ENCODE measurements at places on chromosomes 7 and 10. TPM values are rescaled to one million over a fixed set of nuclear protein-coding genes. Genes with fewer than 3 reads are reported as not detected.

- no peak for DNase-seq
Observed at GRCh38 chr7:73565675-73566340, 8.3 kb upstream of the BCL7B start.

The FAM180A gene
- not detected for total RNA-seq

- DNase-seq = no peak
Observed at GRCh38 chr7:94567396-94567795, 57.8 kb downstream of the CASD1 start.

The LEP gene
- not detected for total RNA-seq

DNA sequence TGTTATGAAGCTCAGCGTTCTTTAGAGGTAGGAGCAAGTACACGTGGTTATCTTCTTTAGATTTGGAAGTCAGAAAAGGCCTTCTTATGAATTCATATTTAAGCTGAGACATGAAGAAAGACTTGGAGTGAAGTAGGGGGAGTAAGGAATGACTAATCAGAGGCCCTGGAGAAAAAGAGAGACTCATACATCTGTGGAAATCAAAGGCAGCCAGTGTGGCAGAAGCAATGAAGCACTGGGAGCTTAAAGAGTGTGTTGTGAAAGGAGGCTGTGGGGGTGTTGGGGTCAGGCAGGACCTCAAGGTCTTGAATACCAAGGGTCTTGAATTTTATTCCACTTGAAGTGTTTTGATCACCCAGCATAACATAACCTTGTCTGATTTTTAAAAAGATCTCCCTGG lies 35.7 kb upstream of the FGL2 start:
- DNase-seq = no peak

The OR6B1 gene
- total RNA-seq = not detected

GRCh38 chr10:90788968-90789367 lies 68.9 kb downstream of the HTR7 start:
- DNase-seq = no peak

GRCh38 chr10:46557319-46558121 lies 1.1 kb upstream of the GPRIN2 start:
- no peak for DNase-seq

The PNLIPRP1 gene
- total RNA-seq = not detected

The ZNF736 gene
- 30.8 TPM for total RNA-seq

DNA sequence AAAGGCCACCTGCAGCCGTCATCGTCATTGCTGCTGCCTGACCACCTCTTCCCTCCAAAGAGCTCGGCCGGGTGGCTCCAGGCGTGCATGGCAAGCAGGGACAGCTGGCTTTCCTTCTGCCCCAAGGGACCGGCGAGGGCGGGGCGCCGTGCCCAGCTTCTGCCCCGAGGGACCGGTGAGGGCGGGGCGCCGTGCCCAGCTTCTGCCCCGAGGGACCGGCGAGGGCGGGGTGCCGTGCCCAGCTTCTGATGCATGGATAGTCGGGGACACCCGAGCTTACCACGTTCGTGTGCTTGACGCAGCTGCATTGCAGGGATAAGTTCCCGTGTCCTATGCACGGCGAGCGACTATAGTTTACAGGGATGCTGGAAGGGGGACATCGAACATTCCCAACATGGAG lies 27.0 kb downstream of the CFAP46 start:
- no peak for DNase-seq

DNA sequence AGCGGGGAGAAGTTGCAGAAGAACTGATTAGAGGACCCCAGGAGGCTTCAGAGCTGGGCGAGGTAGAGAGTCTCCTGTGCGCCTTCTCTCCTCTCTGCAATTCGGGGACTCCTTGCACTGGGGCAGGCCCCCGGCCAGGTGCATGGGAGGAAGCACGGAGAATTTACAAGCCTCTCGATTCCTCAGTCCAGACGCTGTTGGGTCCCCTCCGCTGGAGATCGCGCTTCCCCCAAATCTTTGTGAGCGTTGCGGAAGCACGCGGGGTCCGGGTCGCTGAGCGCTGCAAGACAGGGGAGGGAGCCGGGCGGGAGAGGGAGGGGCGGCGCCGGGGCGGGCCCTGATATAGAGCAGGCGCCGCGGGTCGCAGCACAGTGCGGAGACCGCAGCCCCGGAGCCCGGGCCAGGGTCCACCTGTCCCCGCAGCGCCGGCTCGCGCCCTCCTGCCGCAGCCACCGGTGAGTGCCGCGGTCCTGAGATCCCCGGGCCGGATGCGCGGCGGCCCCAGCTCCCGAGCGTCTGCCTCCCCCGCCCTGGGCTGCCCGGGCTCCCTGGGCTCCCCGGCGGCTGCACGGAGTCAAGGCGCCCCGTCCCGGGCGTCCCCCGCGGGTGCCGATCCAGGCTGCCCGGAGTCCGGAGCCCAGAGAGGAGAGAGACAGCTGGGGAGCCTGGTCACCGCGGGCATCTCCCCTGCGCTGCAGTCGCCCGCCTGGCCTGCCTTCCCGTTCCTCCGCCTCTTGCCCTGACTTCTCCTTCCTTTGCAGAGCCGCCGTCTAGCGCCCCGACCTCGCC lies at the start of gene PLAU:
TSS of gene PLAU (plus strand) at position 369 of the 789 bp plus-strand sequence. CDS start 424 bp downstream, outside the sequence.
- peak; percentile 34 for DNase-seq

Measured in CD4-positive, alpha-beta T cell (primary cell).